OCI-LY7 (cell line): ENCODE measurements at places on chromosomes 16 and 17.

DNA sequence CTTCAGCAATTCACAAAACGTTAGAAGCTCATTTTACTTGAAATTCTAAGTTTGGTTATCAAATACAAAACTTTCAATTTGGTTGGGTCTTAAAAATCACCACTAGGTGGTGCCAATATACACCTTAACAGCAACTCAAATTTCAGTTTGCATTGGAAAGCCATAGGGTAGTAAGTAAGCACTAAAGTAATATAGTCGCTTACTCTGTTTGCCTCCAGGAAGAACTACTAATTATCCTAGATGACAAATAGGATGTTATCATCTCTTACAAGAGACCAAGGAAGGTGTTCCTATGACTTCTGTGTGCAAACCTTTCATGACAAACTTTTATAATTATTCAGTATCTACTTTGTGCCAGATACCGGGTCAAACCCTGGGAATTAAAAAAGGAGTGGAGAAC, 93.3 kb downstream of the MYO1D start:
- peak; percentile 68 for DNase-seq

DNA sequence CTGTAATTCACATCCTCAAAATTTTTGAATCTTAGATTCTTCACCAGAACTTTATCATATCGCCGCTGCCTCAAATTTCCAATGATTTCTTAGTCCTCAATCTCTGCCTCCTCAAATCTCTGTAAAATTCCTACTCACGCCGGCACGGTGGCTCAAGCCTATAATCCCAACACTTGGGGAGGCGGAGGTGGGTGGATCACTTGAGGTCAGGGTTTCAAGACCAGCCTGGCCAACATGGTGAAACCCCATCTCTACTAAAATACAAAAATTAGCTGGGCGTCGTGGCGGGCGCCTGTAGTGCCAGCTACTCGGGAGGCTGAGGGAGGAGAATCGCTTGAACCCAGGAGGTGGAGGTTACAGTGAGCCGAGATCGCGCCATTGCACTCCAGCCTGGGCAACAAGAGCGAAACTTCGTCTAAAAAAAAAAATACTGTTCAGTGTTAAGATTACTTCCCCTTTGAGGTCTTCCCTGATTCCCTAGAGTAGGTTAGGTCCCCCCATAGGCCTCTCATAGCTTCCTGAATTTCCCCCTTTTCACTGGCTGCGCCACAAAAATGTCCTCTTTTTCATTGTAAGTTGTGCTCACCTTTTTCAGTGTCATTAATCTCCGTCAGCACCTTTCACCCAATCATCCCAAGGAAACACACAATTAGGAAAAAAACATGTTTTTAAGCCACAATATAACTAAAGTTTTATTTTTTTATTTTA, 919 bp upstream of the CBX1 start:
- DNase-seq = no peak

GRCh38 chr16:87051526-87052320, 265.5 kb downstream of the C16orf95 start:
- DNase-seq = no peak

- DNase-seq = no peak
These were observed 107.6 kb downstream of the KCNJ2 start for GRCh38 chr17:70276906-70277305.

GRCh38 chr17:42424991-42425610, 2.0 kb upstream of the CAVIN1 start:
- DNase-seq = no peak

- DNase-seq = peak; percentile 50
These were observed 5.8 kb upstream of the ZNF23 start for GRCh38 chr16:71467810-71468209.

DNA sequence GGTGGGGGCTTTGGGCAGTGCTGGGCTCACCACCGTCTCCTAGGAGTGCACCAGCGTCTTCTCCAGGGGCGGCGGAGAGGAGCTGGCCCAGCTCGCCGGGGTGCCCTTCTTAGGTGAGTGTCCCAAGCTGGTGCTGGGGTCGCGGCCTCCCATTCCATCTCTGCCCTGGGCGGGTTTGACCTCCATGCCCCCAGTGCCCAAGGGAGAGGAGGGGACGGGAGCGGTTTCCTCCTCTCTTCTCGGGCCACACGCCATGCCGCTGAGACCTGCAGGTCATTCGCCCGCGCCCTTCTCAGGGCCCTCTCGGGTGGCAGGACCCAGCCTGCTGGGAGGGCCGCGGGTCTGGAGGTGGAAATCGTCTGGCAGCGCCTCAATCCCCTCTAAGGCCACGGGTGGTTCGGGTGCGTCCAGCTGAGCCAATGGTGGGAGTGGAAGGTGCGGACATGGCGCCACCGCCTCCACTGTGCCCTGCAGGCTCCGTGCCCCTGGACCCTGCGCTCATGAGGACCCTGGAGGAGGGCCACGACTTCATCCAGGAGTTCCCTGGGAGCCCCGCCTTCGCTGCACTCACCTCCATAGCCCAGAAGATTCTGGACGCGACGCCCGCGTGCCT, 5.3 kb downstream of the IGFALS start:
- no peak for DNase-seq

- DNase-seq = no peak
These were observed 267.7 kb downstream of the ABCC12 start for GRCh38 chr16:47888142-47888541.

DNA sequence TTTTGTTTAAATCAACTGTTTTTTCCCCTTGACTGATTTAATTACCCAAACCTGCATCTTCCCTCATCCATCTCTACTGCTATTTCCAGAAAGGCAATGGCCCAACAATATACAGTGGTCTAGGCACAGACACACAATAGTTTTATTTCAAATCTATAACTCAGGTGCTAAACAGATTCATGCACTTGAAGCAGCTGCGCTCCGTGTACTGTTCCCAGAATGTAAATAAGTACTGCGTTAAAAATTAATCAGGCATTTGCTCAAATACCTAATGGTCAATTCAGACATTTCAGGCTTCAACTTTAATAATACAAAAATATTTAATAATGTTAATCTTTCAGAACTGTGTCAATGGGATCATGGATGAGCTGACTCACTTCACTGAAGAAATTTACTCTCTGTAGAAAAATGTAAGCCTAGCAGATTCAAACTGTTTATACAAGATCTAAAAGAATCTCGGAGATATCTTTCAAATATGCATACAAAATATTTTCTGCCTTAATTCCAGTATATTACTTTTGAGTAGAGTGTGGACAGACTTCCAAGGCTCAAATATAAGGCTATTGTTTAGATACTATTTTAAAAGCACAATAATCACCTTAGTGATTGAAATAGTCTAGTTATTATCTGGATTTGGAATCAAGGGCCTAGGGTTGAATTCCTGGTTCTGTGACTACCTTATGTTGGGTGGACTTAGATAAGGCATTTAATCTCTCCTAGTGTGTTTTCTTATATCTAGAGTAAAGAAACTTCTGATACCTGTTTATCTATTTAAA, 97.4 kb upstream of the PSMD7 start:
- DNase-seq = no peak

GRCh38 chr17:80413771-80414507, 1.0 kb upstream of the ENDOV start:
- no peak for DNase-seq

GRCh38 chr16:64933885-64934284, 188.0 kb downstream of the CDH11 start:
- DNase-seq = no peak

DNA sequence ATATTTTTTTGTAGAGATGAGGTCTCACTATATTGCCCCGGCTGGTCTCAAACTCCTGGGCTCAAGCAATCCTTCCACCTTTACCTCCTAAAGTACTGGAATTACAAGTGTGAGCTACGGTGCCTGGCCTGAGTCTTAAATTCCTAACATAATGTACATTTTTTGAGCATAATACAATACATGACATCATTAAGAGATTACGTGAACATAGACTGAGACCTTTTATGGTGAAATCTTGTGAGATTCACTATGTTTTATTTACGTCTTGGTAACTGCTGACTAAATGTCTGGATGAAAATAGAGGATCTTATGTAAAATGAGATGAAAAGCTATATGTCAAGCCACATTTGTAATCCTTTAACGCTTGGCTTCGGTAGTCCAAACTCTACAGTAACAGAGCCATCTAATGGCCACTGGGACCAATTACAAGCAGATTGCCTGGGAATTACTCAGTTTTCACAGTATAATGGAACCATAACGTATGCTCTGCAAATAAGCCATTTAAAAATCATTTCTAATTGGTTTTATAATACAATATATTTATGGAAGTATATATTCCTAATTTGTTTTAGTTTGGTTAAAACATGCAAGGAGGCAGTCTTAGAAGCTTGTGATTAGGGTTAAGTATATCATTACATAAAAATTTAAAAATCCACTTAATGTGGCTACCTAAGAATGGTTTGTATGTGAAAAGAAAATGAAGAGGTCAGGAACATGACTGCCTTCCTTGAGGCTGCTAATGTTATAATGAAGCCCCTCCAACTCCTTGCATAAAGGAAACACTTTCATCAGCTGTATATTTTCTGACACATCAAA, 8.1 kb upstream of the EFCAB13 start:
- DNase-seq = peak; percentile 80

DNA sequence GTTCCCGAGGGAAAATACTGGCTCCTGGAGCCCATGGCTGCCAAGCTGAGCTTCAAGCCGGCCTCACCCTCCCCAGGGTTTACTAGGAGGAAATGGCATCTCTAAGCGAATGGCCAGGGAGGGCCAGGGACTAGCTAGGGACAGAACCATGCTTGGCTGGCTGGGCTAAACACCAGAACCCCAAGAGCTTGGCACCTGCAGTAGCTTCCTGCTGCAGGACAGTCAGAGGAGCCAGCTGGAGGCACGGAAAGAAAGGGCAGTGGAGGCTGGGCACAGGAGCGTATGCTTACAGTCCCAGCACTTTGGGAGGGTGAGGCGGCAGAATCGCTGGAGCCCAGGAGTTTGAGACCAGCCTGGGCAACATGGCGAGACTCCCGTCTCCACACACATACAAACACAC, 33.7 kb downstream of the PEMT start:
- no peak for DNase-seq
